ENCODE measurements at places on chromosomes 2 and 18.

DNA sequence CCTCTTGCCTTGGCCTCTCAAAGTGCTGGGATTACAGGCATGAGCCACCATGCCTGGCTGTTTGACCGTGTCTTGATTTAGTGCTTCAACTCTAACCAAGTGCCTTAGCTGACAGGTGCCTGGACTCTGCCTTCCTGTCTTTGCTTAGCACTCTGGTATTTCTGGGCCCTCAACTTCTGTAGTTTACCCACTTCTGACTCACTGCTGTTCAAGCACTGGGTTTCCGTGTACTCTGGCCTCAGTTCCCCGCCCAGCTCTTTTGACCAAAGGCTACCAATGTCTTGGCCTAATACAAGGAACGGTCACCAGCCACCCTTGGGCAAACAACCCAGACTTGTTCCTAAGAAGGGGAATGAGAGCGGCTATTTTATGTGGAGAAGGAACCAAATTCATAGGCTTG is 35.7 kb upstream of the CABLES1 start:
- DNase-seq: no peak

DNA sequence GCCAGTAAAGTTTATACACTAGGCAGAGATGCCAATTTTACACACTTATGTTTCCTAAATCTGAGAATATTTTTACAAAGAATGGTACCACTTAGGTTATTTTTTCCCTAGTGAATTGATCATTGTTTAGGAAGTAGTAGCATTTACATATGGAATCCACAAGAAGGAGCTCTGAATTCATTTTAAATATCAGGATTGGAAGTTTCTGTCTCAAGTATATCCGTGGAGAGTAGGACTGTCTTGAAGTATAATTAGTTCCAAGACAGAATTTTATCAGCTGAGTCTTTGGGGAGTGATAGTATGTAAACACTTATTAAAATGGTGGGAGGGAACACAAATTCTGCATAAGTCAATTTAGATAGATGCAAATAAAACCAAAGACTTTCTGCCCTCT is 82.3 kb upstream of the FAM98A start:
- no peak for DNase-seq

DNA sequence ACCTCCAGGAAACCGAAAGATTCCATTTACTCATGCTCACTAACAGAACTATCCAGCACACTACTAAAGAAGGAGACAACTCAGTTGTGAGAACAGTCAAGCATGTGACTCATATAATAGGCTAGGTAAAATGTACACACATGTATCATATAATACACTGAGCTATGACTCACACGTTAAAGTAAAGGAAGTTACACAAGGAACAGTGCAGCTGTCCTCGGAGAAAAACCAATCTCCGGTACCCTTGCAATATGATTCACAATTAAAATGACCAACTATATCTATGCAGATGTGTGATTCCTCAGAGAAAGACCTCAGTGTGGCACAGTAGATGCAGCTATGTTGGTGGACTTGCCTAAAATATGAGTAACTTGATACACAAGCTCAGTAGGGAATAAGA is 76.5 kb downstream of the STRN start:
- DNase-seq: no peak

DNA sequence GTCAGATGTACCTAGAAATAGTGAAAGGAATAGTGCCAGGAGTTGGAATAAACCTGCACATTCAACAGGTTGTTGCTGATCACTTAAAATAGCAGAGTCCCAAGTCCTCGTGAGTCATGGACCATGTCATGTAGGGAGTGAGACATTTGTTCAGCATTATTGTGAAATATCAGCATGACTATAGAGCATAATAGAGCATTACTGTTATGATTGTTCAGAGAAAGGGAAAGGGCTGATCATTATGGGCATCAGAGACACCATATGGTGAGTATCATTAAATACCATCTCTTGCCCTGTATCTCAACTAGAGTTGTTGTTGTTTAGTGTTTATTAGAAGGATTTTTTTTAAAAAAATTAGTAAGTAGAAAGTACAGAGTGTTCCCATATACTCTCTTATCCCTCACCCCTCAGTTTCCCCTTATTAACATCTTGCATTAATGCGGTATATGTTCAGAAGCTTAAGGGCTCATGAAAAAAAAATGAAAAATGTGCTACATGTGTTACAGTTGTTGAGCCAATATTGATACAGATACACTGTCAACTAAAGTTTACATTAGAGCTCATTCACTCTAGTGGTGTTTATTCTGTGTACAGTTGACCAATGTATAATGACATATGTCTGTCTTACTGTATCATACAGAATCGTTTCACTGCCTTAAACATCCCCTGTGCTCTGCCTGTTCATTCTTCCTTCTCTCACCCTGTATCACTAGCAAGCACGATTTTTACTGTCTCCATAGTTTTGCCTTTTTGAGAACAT is 5.7 kb downstream of the ELAC1 start:
- no peak for DNase-seq
